NCI-H510A (cell line): ENCODE measurements at places on chromosomes 7 and 10.

DNA sequence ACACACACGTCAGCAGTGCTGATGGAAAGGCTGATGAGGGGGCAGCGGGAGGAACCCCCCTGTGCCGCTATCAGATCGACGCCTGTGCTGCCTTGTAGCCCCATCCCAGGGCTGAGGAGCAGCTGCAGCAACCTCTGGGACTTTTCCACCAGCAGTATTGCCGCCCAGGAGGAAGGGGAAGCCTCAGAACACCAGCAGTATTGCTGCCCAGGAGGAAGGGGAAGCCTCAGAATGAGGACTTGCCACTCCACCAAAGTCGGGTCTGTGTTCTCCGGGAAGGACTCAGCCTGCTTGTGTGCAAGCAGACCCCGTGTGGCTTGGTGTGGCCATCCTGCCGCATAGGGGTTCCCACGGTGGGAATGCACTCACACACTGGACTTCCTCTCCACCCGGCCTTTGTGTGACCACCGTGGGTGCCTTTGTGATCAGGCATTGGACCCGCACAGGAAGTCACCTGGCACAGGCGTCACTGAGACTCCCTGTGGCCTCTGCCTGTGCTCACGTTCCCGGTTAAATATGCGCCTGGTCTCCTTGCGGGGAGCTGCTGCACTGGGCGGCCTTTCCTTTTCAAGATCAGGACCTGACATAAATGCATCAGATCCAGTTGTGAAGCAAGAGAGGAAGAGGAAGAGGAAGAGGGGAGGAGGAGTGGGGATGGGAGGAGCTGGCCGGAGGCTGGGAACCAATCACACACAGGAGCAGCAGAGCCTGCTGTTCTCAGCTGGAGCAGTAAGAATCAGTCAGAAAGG is 248.5 kb downstream of the DNAJB6 start:
- no peak for DNase-seq

- no peak for DNase-seq
Measured at GRCh38 chr7:91814189-91814588, 66.3 kb downstream of the MTERF1 start.

GRCh38 chr10:35758076-35758475 is 116.0 kb upstream of the FZD8 start:
- DNase-seq: no peak

DNA sequence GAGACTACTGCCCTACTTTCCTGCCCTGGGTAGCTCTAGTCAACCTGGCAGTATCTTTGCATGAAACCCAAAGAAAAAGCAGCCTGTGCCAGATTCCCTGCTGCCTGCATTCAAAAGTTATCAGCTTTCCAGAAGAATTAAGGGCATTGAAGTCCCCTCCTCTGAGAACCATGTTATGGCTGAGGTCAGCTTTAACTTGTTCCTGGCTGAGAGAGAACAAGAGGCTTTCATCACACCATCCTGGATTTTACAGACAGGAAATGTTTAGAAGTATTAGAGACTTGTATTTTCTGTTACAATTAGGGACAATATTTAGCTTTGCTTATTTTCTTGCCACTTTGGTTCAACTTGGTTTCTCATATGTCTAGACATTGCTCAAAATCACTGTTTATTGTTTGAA is 238.8 kb downstream of the ARL4A start:
- no peak for DNase-seq

GRCh38 chr7:8582728-8583127 is 149.3 kb downstream of the NXPH1 start:
- no peak for DNase-seq

- DNase-seq: no peak
Measured at GRCh38 chr10:90432866-90433265, 425.0 kb downstream of the HTR7 start.

DNA sequence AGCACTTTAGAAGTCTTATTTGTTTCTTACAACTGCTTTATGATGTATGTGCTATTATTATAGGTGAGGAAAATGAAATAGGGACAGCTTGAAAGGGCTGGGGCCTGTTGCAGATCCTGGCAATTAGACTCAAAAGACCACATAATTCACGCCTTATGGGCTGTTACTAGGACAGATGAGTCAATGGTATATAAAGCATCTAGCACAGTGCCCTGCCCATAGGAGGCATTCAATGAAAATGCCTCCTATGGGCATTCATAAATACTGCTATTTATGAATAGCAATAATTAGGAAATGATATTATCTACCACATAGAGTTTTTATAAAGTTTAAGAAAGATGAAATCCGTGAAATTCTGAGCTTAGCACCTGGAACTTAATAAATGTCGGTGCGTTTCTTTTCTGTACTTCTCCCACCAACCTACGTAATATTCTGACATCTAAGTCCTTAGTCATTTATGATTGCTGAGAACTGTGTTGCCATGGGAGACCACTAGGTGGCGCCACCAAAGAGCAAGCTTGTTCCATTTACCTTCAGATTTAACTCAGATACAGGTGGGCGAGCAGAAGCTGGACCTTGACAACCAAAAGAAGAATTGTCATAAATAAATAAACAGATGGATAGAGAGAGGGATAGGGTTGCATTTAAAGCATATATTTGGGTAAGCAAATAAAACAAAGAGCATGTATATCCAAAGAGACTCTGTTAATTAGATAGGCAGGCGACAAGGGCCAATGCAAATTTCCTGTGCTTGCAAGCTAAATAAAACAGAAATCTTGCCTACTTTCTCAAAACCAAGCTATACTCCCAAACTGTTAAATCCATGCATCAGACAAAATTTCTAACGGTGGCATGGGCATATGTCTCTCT is 699.9 kb downstream of the INHBA start:
- no peak for DNase-seq

- DNase-seq: no peak
Measured at GRCh38 chr7:66099232-66099550, 15.5 kb upstream of the CRCP start.

GRCh38 chr10:113232928-113233511 is 283.0 kb downstream of the TCF7L2 start:
- DNase-seq: no peak

DNA sequence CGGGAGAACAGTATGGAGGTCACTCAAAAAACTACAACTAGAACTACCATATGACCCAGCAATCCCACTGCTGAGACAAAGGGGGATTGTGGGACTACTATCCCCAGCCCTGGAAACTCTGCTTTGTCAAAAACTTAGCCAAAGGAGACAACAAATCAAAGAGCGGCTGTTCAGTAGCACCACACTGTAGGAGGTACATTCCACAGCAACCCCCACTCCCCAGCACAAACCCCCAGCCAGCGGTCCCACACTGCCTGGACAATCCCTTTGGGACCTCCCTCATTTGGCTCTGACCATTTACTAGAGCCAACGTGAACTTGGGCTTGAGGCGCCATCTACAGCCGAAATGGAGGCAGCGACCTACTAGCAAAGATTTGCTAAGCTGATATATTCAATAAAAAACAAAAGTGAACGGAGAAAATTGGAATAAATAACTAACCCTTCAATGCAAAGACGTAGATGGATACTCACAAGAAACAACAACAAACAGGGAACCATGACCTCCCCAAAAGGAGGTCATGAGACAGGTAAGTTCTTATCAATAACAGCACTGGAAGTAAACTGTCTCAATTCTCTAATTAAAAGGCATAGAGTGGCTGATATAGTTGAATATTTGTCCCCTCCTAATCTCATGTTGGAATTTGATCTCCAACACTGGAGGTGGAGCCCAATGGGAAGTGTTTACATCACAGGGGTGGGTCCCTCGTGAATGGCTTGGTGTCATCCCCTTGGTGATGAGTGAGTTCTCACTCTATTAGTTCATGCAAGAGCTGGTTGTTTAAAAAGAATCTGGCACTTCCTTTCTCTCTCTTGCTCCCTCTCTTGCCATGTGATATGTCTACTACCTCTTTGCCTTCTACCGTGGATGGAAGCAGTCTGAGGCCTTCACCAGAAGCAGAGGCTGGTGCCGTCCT is 119.0 kb upstream of the KCNMA1 start:
- DNase-seq: no peak

GRCh38 chr7:122273117-122273516 is 31.4 kb downstream of the FEZF1 start:
- DNase-seq: no peak

GRCh38 chr7:372932-373791 is 83.2 kb downstream of the FOXL3 start:
- no peak for DNase-seq

- DNase-seq: no peak
Measured at GRCh38 chr7:4013793-4014192, 668.3 kb upstream of the FOXK1 start.

GRCh38 chr7:73896454-73896853 is 35.5 kb downstream of the TMEM270 start:
- DNase-seq: no peak

DNA sequence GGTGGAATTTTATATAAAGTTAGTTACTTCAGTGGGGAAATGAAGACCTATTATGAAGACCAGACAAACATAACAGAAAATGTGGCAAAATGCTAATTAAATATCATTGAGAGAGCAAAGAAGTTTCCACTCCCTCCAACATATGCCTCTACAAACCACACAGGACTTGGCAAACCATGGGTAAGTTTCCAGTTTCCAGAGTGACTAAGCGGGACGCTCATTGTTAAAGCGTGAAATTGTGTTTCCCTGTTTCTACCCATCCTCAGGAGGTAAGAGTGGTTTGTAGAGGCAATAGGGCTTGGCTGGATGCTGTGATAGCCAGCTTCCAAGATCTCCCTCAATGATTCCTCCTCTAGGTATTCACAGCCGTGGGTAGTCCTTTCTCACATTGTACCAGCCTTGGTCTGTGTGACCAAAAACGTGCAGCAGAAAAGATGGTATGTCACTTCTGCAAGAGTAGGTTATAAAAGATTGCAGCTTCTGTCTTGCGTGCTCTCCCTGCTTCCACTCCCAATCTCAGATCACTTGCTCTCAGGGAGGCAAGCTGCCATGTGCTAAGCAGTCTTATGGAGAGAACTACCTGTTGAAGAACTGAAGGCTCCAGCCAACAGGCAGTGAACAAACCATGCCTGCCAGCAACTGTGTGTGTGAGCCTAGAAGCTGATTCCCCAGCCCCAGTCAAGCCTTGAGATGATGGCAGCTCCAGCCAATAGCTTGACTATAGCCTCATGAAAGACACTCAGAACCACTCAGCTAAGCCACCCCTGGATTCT is 35.7 kb downstream of the CBX3 start:
- no peak for DNase-seq

- no peak for DNase-seq
Measured at GRCh38 chr7:94367949-94368348, 26.7 kb upstream of the COL1A2 start.

DNA sequence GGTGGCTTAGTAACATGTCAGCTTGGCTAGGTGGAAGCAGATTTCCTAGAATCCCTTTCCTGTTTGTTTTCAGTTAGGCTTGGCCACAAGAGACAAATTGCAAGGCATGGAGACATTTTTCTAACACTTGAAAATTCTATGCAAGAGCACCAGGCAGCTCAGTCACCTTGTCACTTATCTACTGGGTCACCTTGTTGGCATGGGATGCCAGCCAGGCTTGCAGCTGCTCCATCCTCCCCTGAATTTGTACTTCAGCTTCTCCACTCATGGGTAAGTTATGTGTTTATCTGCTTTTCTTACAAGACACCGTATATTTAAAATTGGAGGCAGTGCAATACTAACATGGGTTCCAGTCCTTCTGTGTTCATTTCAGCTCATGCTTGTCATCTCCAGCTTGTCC is 40.2 kb upstream of the CCSER2 start:
- DNase-seq: no peak

DNA sequence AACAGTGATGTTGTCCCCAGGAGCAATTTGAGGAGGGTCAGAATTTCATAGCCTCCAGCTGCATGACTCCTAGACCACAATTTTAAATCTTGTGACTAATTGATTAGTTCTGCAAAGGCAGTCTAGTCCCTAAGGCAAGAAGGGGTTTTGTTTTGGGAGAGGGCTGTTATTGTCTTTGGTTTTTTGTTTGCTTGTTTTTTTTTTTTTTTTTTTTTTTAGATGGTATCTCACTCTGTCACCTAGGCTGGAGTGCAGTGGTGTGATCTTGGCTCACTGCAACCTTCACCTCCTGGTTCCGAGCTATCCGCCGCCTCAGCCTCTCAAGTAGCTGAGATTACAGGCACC is 117.0 kb downstream of the MARCHF5 start:
- DNase-seq: no peak

GRCh38 chr10:115903207-115903606 is 369.8 kb downstream of the GFRA1 start:
- no peak for DNase-seq

DNA sequence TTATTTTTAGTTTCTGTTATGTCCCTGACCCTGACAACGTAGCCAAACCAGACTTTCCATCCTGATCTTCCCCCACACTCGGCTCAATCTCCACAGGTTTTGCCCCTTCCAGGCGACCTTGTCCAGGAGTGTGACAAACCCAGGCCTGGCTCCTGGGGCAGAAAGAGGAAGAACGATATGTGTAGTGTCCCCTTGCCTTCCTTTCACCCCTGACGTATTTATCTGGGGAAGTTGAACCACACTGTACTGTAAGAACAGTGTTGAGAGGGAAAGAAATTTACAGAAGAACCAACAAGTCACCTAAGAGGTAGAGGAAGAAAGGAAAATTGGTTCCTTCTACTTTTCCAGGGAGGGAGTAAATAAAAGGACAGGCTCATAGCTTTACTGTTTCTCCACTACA is 158.0 kb downstream of the VTI1A start:
- no peak for DNase-seq
